ENCODE measurements at places on chromosomes 13 and 19.

DNA sequence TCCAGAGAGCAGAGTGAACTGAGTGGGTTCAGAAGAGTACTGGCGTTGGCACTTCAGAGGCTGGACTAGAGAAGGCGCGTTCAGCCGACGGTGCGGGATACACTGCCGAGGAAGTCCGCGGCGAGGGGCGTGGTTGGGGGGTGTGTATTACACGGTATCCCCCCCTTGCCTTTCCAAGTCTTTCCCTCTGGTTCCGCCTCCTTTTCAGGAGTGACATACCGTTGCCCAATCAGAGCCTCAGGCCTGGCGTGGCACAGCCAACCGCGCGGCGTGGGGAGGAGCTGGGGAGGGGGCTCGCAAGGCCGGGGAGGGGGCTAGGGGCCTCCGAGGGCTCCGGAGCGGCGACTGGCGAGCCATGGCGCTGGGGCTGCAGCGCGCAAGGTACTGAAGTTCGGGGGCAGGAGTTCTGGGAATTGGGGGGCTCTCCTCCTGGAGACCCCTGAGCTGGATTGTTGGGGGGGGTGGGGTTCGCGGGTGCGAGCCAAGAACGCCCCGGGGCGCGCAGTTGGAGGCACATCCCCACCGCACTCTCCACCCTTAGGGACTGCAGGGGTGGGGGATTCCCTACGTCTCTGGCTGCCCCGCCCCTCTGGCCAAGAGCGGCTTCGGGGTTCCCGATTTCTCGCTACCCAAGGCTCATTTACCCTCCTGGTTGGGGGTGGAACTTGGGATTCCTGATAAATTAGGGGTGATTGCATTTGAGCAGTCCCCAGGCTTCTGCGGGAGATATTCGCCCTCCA, at the start of gene HIF3A:
TSS of gene HIF3A (plus strand) at position 321 of the 740 bp plus-strand sequence. CDS start at position 356, 35 bp downstream.
- DNase-seq: no peak

DNA sequence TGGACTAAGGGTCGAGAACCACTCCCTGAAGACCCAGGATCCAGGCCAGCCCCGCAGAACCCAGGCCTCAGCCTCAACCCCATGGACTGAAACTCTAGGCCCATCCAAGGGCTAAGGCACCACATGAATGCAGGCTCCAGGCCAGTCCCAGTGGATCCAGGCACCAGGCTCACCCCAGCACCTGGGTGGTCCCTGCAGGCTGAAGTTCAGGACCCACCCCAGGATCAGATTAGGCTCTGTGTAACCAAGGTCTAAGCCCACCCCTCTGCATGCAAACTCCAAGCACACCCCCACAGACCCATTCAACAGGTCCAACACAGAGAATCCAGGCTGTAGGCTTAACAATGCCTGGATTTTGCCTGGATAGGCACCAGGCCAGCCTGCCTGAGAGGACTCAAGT, 1876.2 kb downstream of the PCDH9 start:
- DNase-seq: no peak

- no peak for DNase-seq
Measured at GRCh38 chr19:52635786-52636570, 2.2 kb downstream of the ZNF83 start.

DNA sequence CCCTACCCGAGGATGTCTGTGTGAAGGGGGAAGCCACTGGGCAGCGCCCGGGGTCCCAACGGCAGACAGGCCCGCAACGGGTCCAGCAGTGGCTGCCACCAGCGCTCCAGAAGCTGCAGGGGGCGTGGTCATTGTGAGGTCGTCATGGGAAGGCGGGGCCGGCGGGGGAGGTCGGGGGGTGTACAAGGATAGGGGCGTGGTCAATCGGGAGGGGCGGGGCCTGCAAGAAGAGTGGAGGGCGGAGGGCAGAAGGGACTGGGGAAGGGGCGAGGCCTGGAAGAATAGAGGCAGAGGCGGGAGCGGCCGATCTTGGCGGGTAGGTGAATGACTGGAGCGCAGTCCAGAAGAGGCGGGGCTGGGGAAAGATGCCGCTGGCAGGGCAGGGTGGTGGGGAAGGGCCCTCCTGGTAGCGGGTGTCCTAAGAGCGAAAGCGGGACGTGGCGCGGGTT, 4.4 kb downstream of the FUZ start:
- DNase-seq: peak; percentile 76

DNA sequence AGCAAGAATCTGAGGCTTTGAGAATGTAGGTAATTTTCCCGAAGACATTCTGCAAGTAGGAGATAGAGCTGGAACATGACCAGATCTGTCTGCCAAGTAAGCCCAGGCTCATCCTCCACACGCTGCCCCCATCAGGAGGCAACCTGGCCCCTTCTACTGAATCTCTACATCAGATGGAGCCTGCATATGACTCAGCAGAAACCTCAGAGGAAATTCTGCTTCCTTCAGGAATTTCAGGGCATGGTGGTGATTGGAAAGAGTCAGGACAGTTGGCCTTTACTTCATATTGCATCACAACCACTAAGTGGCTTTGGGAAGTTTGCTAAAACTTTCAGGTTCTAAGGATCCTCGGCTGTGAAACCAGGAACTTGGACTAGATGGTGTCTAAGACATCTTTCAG, 85.2 kb downstream of the LRRC63 start:
- no peak for DNase-seq

DNA sequence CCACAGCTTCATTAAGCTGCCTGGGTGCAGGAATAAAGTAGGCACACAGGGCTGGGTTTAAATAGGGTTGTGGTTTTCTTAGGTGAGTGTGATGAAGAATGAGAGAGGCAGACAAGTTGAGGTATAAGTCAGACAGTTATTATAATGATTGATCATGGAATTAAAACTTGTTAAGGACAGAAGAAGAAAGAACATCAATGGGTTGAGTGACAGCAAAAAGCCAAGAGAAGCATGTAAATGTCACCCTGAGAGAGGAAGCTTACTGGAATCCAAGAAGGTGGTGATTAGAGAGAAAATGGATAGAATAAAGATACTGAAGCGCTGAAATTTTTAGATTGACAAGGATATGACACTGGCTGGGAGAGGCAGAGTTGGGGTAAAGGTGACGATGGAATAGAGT, 325.2 kb upstream of the SLITRK1 start:
- no peak for DNase-seq

- peak; percentile 35 for DNase-seq
Measured at GRCh38 chr13:36345438-36346221, 564 bp downstream of the SPART start.

DNA sequence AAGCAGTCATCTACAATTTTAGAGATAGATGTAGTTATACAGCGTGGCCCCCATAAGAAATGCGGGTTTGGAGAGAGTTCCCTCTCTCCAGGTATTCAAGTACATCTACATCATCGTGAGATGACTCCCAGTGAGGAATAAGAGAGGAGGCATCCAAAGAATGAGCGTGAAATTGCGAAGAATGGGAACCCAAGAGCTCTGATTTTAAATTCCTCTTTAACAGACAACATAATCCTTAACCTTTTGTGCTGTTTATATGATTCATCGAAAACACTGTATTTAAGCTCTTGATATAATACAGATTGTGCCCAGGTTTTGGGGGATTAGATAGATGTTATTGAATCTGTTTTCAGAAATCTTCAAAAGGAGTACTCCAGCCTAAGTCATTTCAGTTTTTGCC, 161.5 kb downstream of the COG6 start:
- DNase-seq: no peak

- peak; percentile 73 for DNase-seq
Measured at GRCh38 chr19:39502640-39503417, 4.1 kb downstream of the DLL3 start.

- DNase-seq: no peak
Measured at GRCh38 chr19:56404705-56405056, 549 bp downstream of the ZNF583 start.

GRCh38 chr13:57748096-57748495, 116.6 kb downstream of the PCDH17 start:
- DNase-seq: no peak

DNA sequence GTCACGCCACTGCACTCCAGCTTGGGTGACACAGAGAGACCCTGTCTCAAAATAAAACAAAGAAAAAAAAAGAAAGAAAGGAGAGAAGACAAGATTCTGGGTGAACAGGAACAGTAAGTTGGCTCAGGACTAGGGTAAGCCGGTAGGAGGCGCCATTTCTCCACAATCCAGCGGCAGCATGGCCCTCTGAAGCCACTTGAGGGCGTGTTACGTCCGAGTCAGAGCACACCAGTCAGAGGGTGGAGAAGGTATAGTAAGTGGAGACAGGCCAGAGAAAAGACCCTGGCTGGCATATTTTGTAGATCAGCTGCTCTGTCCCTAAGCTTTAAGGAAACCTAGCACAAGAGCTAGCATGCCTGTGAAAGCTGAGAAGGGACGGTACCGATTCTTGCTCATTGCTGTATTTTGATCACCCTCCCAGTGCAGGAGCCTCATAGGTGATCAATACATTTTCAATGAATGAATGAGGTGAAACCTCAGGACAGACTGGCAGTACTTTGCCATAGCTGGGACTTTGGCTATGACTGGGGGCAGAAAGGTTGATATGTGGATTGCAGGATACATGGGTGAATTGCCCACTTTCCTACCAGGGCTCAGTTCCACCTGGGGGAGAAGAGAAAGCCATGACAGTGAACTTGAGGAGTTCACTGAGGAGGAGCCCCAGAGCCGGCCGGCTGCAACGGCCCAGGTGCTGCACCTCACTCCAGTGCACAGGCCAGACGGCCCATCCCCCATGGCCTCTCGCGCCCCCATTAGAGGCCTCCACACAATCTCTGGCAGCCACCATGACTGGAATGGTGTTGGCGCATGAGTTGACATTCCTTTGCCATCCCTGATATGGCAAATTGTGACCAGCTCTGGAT, 23.5 kb downstream of the POU2F2 start:
- DNase-seq: peak; percentile 82

GRCh38 chr19:940591-941291, 14.9 kb downstream of the ARID3A start:
- DNase-seq: no peak

GRCh38 chr13:55538424-55538823, 1602.3 kb upstream of the PRR20A start:
- DNase-seq: no peak

DNA sequence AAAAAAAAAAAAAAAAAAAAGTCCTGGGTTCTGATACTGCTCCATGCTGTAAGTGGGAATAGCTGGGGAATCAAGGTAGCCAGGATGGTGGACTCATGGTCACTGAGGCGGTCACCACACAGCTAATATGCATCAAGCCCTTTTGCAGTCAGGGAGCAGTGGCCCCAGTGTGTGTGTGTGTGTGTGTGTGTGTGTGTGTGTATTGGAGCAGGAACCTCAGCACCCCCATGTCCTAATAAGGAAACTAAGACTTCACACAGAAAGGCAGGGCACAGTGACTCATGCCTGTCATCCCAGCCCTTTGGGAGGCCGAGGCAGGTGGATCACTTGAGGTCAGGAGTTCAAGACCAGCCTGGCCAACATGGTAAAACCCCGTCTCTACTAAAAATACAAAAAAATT, 12.0 kb downstream of the B3GNT3 start:
- no peak for DNase-seq

DNA sequence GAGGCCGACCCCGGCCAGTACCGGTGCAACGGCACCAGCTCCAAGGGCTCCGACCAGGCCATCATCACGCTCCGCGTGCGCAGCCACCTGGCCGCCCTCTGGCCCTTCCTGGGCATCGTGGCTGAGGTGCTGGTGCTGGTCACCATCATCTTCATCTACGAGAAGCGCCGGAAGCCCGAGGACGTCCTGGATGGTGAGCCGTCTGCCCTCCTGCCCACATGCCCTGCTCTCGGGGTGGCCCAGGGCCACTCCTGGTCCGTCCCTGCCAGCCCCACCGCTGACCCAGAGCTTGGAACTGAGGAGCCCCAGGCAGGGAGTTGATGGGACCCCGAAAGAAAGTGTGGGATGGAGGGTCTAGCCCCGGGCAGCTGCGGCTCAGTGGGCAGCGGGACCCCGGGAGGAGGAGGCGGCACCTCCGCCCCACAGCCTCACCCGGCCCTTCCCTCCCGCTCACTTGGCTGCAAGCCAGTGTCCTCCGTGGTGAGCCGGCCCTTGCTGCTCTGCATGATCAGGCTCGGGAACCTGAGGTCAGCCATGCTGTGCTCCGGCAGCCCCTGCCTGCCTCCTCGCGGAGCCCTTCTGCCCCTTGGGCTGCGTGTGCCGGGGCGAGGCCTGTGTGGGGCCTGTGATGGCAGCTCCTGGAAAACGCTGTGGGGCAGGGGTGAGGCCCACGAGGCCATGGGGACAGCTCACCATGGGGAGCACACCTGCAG, 8.1 kb upstream of the HCN2 start:
- no peak for DNase-seq

DNA sequence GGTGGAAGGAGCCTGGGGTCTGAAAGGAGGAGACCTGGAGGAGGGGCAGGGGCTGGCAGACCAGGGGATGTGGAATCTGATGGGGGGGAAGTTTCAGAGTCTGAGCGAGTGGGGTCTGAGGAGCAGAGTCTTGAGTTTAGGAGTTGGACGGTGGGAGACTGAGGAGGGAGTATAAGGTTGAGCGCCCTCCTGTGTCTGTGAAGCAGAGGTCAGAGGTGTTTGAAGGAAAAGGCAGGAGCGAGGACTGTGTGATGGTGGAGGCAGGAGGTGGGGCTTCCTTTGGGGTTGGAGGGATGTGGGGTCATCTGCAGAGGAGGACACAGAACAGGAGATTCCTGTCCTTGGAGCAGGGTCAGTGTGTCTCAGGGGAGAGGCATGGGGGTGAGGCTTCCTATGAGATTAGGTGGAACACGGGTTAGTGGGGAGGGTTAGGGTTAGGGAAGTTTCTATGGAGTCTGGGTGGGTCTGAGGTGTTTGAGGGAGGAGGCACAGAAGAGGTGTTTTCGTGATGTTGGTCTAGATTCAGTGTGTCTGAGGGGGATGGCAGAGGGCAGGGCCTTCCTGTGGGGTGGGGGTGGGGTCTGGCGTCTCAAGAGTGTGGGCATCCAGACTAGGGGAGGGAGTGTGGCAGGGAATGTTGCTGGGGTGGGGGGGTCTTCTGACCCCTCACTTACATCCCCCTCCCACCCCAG, 8.3 kb downstream of the RYR1 start:
- no peak for DNase-seq

All from activated T-helper 2 cell treated with anti-CD3 and anti-CD28 coated beads, Interferon-gamma antibody, Interleukin-2, Interleukin-4, amounts not matched to agents 10 μg/mL and 5 μg/mL and 100 μg/mL, durations not matched to agents 14 hours and 24 hours and 36 hours (primary cell).